ENCODE measurements at places on chromosomes 7 and 10.

- DNase-seq, result no peak
Measured at GRCh38 chr7:11923376-11923930, 91.5 kb upstream of the THSD7A start.

DNA sequence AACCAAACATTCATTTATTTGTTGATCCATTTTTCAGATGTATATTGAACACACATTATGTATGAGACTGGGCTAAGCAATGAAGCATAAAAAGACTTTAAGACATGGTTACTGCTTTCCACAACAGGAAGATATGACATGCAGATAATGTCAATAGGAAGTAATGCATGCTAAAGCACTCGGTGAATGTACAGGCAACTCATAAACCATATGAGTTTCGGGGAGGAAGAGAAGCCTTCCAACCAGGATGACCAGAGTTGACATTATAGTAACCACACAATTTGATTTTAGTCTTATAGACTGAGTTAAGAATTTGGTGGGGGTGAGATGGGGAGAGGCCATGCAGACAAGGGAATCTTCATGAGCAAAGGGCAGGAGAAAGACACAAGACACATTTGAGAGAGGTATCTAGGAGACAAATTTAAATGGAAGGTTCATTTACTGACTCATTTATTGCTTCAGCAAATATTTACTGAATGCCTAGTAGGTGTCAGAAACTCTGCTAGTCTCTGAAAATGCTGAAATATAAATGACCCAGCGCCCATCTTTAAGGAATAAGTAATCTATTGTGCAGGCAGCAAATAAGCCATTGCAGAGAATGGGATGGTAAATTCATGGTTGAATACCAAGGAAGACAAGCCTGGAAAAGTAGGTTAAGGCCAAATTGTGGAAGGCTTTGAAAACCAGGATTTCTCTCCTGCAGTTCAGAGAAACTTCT is 19.0 kb upstream of the SLK start:
- no peak for DNase-seq

DNA sequence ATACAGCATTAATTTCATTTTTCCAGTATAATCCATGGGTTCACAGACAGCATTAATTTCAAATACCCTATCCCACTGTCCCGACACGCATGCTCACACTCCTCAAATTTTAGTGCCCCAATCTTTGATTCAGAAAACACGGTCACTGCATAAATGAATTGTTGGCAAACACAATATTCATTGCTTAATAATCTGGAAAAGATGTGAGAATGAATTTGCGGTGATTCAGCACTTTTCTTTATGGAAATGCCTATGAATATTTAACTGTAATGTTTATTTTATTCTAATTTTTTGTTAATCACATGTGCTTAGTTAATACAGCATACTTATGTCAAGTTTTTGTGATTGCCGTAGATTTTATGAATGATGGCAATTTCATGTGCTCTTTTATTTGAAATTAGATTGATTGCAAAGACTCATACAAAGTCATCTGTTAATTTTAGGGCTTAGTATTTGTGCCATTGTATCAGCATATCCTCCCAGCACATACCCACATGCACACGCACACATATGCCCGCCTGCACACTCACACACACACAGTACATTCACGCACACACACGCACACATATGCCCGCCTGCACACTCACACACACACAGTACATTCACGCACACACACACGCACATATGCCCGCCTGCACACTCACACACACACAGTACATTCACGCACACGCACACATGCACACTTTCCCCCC is 35.1 kb downstream of the MACROH2A2 start:
- no peak for DNase-seq

DNA sequence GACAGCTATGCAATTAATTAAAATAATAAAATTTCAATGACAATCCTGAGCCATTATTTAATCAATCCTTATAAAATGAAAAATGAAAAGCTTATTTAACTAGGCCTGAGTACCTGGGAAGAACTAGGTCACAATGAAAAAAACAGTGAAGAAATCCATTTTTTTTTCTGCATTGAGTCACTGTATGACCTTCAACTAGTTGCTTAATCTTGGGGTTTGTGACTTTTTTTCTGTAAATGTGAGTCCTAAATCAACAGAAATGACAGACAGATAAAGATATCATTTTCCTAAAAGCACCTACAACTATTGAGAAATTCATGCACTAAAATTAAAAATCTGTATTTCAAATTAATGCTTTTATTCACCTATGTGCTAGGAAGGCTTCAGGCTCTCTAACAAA is 96.8 kb downstream of the TMEM26 start:
- DNase-seq, result no peak

GRCh38 chr10:88880282-88881076 is 434 bp downstream of the STAMBPL1 start:
- DNase-seq, result peak; percentile 87

- DNase-seq, result no peak
Measured at GRCh38 chr10:61135276-61135721, 191.3 kb upstream of the RHOBTB1 start.

DNA sequence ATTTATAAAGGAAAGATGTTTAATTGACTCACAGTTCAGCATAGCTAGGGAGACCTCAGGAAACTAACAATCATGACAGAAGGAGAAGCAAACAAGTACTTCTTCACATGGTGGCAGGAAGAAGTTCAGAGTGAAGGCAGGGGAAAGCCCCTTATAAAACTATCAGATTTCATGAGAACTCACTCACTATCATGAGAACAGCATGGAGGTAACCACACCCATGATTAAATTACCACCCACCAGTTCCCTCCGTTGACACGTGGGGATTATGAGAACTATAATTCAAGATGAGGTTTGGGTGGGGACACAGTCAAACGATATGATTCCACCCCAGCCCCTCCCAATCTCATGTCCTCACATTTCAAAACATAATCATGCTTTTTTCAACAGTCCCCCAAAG is 124.2 kb upstream of the PCGF5 start:
- no peak for DNase-seq

DNA sequence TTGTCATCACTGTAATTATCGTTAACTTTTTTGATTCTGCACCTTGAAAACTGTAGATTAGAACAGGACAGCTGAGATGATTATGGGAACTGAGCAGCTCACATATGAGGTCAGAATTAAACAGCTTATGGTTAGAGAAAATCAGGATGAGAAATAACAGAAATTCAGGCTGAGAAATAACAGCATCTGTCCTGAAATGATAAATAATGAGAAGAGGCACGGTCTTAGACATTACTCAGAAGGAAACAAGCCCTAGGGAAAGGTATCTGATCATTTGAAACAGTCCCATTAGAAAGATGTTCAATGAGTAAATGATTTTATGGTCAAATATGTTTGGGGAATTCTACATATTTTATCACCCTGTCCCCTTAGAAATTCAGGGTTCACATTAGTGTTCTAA is 65.6 kb upstream of the PCGF5 start:
- no peak for DNase-seq

GRCh38 chr10:37473906-37474305 is 348.5 kb downstream of the ANKRD30A start:
- DNase-seq, result no peak

- DNase-seq, result no peak
Measured at GRCh38 chr7:86965727-86966120, 93.7 kb downstream of the ELAPOR2 start.

All from activated naive CD4-positive, alpha-beta T cell treated with anti-CD3 and anti-CD28 coated beads, Interleukin-2, amount 10 ng/mL, durations not matched to agents 7 days and 5 days (primary cell).